ENCODE measurements at places on chromosomes 11 and 22.

GRCh38 chr11:57266157-57266556 is 29.1 kb upstream of the APLNR start:
- DNase-seq, result no peak

- no peak for DNase-seq
Measured at GRCh38 chr22:47299211-47299862, 536.9 kb downstream of the TBC1D22A start.

GRCh38 chr11:33452836-33453624 is 195.8 kb downstream of the HIPK3 start:
- DNase-seq, result no peak

- DNase-seq, result peak; percentile 25
Measured at GRCh38 chr11:61362542-61362875, 335 bp downstream of the TMEM138 start.

DNA sequence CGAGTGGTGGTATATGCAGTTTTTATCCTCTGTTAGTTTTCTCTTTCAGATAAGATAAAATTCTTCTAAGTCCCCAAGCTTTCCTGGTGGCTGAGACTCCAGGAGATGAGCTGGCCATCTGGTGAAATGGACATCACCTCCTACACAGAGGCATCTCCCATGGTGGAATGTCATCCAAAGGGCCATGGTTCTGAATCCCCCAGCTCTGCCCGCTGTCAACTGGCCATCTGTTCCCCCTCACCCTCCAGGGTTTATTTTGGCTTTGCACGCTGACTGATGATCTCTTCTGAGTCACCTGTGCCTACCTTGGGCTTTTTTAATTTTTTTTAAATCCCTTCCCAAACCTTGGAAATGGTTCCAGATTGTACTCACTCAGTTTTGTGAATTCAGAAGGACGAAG is 142.2 kb downstream of the HIPK3 start:
- no peak for DNase-seq

DNA sequence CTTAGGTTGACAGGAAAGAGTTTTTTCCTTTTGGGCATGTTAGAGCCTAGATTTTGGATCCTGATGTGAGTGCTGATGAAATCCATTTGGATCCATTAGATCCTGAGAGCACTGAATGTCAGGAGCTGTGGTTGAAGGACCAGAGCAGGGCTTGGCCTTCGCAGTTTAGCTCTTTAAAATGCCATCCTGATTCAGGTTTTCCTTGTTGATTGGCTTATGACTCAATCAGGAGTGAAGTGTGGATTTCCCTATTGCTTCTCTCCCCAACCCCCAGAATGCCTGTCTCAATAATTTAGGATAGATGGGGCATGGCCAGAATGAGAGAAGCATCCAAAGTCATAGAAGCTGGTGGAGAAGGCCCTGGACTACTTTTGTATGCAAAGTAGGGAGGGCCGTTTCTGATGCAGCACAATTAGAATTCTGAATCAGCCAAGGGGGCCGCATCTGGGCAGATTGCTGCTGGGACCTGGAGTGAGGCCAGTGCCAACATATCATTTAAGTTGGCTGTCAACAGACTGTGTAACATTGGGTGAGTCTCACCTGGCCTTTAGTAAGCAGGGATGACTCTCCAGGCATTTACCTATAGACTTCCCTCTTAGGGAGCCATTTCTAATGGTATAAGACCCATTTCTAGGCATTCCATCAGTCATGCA is 80.5 kb downstream of the TEAD1 start:
- DNase-seq, result no peak

Measured in activated naive CD4-positive, alpha-beta T cell (primary cell).